ENCODE measurements at places on chromosomes 11 and 22.

- no peak for DNase-seq
Observed at GRCh38 chr11:8263109-8263768, 439 bp downstream of the LMO1 start.

DNA sequence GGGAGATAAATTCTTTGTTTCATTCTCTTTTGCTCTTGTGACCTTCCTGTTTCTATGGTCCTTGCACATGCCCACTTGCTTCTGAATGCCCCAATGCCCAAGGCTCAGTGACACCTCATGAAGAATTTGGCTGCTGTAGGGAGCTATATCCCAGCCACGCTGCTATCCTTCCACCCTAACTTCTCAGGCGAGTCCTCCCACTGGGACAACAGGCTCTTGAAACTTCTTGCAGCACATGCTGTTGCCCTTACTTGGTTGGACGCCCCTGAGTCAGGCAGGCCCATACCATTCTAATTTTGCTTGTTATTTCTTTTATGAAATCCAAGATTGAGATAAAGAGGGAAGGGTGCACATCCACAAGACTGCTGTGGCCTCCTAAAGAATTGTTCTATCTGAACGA is 57.6 kb upstream of the BLID start:
- no peak for DNase-seq

DNA sequence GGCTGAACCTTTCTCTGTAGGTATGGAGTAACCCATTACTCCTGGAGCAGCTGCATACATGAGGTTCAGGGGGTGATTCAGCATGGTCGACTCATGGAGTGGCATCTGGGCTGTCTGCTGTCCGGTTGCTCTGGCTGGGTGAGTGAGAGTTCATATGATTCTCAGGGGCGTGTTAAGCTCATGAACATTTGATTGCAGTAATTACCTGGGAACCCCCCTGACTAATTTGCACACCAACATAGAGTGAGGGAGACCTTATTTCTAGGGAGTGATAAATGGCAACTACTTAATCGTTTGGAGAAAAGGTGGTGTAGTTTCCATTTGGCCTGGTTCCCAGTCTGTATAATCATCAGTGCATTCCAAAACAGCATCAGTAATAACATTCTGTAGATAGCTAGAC is 661.9 kb downstream of the ETS1 start:
- DNase-seq, result no peak

GRCh38 chr11:41039592-41039991 is 419.9 kb downstream of the LRRC4C start:
- no peak for DNase-seq

- no peak for DNase-seq
Observed at GRCh38 chr22:50242406-50242949, 2.3 kb downstream of the TUBGCP6 start.

DNA sequence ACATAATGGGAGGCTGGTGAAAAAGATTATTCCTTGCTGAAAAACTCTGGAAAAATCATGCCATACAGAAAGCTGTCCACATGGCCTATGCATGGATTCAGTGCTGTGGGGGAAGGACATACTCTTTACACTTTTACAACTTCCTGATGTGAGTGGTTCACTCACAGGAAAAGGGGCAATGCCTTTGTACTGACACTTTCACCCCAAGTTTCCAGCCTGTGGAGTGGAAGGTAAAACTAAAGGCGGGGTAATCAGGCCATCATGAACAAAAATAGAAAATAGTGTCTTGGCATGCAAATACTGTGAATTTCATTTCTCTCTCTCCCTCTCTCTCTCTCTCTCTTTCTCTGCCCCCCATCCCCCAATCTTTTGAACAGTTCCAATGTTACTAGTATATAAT is 281.8 kb downstream of the ETS1 start:
- no peak for DNase-seq

GRCh38 chr11:69834251-69834650 is 15.0 kb upstream of the FGF3 start:
- no peak for DNase-seq

DNA sequence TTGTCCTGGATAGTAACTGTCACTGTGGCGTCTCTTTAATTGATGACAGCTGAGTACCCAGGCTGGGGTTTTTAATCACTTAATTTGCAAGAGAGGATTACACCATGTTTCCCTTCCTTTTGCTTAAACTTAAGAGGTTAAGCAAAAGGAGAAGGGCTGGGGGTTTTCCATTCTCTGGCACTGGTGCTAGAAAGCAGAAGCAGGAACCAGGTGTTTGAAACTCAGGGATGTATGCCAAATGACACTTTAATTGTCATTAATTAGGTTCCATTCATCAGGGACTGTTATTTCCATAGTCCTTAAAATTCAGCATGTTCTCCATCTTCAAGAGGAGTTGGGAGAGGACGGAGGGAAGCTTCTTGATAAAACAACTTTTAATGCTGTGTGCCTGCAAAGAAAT is 746.2 kb downstream of the NELL1 start:
- DNase-seq, result no peak

GRCh38 chr22:23649071-23649501 is 17.0 kb upstream of the DRICH1 start:
- no peak for DNase-seq

GRCh38 chr11:35321532-35322317 is 97.6 kb downstream of the SLC1A2 start:
- DNase-seq, result no peak

- no peak for DNase-seq
Observed at GRCh38 chr11:83191986-83192385, 1.5 kb upstream of the ANKRD42 start.

DNA sequence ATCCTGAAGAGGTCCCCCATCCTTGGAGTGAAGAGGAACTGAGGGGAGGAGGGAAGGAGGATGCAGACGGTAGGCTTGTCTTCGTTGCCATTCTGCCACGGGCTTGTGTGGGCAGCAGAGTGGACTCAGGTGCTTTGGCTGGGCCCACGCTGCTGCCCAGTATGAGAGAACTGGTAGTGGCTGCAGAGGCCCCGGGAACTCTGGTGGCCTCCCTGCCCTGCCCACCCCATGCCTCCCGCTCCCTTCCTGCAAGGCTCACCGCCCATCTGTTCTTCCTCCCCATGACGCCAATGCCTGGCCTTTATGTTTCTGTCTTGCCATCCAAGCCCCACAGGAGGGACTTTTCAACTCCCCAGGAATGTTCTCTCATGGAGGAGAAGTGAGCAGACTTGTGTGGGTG is 157.4 kb downstream of the DSCAML1 start:
- DNase-seq, result no peak

DNA sequence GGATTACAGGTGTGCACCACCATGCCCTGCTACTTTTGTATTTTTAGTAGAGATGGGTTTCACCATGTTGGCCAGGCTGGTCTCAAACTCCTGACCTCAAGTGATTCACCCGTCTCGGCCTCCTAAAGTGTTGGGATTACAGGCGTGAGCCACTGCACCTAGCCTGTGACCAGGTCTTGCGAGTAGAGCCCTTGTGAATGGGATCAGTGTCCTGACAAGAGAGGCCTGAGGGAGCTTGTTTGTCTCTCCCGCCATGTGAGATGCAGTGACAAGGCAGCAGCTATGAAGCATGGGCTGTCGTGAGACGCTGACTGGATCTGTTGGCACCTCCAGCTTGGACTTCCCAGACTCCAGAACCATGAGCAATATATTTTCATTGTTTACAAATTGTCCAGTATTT is 69.3 kb downstream of the LRRC32 start:
- no peak for DNase-seq

DNA sequence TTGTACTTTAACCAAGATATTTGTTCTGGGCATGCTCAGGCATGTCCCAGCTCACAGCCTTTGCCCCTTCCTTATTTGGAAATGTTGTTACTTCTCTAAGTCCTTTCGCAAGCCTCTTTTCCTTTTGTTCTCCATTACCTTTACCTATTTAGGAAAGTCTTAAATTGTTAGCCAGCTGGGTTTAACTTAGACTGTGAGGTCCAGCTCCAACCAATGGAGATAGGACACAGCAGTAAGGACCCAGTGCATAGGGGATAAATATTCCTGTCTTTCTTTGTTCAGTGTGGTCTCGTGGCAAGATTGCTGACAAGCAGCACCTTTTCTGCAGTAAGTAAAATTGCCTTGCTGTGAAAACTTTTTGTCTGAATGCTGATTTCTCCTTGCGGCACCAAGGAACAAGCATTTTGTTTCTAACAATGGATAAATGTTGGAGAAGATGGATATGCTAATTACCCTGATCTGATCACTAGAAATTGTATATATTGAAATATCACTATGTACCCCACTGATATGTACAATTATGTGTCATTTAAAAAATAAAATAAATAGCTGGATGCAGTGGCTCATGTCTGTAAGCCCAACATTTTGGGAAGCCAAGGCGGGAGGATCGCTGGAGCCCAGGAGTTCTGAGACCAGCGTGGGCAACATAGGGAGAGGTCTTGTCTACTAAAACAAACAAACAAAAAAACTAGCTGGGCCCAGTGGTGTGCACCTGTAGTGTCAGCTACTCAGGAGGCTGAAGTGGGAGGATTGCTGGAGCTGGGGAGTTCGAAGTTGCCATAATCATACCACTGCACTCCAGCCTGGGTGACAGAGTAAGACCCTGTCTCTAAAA is 31.9 kb upstream of the FTH1 start:
- DNase-seq, result no peak

DNA sequence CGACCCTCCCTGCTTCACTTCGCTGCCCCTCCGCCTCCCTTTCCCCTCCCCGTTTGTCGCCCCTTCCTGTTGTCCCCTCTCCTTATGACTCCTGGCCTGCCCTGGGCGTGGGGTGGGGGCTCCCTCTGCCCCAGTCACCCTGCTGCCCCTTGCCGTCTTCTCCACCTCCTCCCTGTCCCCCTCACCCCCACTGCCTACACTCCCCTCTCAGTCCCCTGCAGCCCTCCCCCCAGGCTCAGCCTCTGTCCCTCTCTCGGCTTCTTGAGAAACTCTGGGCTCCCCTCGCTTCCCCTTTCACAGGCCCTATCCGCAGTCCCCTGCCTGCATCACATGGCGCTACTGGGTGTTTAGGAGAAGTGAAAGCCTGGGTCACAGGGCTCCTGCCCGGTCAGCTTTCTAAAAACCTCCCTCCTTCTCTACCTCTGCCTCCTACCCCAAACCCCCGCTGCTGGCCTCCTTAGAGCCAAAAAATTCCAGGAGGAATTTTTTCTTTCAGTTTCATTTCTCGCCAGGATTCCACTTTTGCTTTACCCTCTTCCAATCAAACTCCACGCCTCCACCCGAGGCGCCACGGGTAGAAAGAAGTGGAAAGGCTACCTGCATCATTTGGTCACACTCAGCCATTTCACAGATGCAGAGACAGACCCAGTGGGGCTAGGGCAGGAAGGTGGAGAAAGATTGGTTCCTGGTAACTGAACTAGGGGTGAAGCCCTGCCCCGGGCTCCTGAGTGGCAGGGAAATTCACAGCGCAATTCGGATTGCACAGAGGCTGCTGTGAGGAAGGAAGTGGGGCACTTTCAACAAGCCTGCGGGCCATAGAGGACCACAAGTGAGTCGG is at the start of gene SLC15A3:
Gene SLC15A3 (minus strand): TSS at position 273 of the 838 bp plus-strand sequence. CDS start 625 bp downstream, outside the sequence.
- DNase-seq, result no peak

- DNase-seq, result no peak
Observed at GRCh38 chr22:42912059-42912458, 55.0 kb upstream of the ARFGAP3 start.

DNA sequence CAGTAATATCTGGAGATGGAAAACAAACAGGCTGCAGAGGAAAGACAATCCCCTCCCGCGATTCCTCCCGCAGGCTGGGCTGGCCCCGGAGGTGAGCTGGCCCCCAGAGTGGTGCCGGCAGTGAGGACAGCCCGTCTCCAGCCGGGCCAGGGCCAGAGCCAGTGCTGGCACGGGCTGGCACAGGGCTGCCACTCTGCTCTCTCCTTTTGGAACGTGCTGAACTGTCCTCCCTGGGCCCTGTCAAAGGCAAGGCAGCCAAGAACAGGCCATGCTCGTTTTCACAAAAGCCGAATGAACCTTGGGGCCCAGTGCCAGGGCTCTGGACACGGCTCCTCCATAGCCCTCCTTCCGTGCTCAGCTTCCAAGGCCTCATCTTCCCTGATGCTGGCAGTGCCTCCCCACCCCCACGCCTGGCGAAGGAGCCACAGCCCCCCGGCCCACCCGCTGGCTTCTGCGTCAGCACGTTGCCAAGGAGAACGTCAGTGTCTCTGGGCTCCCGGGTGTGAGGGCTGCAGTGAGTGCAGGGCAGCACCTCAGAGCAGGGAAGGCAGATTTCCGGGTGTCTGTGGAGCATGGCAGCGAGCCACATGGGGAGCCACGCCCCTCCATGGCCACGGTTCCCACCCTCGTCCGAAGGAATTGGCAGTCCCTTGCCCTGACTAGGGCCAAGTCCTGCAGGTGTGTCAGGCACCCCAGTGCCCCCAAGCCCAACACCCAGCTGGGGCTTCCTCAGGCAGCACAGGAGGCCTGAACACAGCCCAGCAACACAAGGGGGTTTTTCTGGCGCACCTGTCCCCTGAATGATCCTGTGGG is 28.6 kb downstream of the GNAZ start:
- no peak for DNase-seq

- DNase-seq, result no peak
Observed at GRCh38 chr11:91136631-91137030, 913.8 kb upstream of the CHORDC1 start.

DNA sequence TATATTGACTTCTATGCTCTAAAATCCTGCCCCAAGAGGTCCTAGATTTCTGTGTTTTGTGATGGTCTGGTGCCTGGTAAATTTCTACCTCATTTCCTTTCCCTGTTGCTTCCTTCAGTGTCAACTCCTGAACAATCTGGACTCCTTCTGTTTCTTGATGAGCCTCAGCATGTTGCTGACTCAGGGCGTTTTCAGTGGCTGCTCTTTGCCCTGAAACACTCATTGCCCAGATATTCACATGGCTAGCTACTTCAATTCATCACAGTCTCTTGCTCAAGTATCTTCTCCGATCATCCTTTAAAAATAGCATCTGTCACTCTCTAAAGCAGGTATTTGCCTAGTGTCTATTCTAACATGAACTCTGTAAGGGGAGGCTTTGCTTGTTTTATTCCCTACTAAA is 526.3 kb upstream of the RAG2 start:
- no peak for DNase-seq

DNA sequence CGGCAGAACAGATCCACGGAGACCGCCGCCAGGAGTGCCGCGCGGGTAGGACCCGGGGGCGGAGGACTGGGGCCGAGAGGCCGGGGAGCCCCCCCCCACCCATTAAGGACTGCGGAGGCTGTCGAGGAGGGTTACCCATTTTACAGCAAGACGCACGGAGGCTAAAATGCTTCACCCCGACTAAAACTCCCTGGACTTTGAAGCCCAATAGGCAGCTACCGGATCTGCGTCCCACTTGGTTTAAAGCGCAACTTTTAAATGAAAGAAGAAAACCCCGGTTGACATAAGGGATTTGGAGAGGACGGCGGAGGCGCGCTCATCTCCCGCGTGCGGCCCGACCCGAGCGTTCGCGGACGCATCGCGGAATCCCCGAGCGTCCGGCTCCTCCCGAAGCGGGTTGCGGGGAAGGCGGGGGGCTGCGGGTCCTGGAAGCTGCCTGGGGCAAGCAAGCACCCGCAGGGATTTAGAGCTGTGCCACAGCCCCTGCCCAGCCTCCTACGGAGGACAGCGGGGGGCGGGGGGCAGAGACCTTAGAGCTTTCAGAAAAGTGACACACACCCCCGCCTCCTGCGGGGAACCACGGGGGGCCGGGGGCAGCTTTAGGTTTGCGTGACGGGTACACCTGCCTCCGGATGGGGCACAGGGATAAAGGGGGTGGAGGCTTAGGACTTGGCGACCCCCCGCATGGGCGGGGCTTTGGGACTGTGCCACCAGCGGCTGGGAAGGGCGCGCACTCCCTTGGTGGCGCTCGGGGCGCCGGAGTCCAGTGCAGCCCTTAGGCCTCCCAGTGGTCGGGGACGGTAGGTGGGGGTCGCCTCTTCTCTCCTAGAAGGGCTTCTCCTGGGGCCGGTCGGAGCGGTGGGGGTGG is 760 bp upstream of the CELSR1 start:
- DNase-seq, result no peak

Measured in activated T-helper 1 cell treated with Interleukin-2 at 50 U/mL for 16 hours (primary cell).